ENCODE measurements at places on chromosomes 12 and 14.

GRCh38 chr12:116610971-116611541, 51.9 kb downstream of the MAP1LC3B2 start:
- DNase-seq: no peak

GRCh38 chr12:46372544-46373300, at the start of gene SLC38A2:
Gene SLC38A2 (minus strand): TSS chr12:46372773. CDS start chr12:46371293, 1,480 bp downstream.
- DNase-seq: peak; percentile 91

DNA sequence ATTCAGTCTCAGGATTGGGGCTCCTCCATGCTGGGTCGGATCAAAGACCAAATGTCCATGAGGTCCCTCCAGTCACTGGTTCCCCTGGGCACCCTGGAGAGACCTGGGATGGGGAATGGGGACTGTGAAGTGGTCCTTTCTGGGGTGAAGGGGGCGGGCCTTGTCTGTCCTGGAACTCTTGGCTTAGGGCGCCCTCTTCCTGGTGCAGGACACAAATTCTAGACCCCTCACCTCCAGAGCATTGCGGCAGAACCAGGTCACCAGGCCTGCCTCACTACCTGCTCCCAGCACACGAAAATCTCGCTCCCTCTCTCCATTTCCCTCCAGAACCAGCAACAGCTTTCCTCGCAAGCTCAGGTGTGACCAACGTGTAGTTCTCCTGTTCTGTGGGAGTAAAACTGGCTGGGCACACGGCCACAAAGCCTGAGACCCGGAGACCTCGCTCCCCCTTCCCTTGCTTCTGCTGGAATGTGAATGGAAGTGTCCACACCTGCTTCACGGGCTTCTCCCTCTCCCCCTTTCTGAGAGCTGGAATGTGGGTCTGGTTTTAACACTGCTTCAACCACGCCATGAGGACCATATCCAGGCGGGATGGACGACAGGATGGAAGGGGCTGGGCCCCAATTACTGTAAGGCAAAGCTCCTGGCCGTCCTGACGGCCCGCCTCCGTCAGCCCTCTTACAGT, 112.7 kb downstream of the SCARB1 start:
- DNase-seq: no peak

DNA sequence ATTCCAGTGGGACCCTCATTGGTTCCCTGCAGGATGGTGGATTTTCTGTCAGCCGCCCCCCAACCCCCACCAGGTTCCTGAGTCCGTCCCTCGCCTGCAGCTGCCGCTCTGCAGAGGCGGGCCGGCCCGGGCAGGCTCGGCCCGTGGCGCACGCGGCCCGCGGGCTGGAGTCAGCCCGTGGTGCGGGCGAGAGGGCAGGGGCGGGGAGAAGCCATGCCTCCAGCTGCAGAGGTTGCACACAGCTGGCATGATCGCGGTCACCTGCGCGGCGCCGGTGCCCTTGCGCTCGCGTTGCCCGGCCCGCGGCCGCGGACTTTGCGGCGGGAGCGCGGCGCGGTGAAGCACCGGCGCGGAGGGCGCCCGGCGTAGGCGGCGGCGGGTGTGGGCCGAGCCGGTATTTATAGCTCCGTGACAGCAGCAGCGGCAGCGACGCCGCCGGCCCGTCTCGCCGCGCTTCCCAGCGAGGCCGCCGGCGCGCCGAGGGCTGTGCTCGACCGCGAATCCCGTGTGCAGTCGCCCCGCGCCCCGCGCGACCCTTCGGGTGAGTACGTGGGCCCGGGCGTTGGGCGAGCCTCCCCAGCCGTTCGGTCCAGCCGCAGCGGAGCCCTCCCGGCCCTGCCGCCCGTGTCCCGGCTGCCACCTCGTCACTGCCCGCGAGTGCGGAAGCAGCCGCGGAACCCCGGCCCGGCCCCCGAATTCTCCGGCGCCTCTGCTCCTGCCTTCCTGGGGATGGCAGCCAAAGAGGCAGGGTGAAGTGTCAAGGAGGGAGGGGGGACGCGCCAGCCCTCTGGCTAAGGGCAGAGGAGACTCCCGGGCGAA, at the start of gene TMEM117:
Gene TMEM117, plus strand, starts transcription at position 426 of the 819 bp plus-strand sequence.
- no peak for DNase-seq

DNA sequence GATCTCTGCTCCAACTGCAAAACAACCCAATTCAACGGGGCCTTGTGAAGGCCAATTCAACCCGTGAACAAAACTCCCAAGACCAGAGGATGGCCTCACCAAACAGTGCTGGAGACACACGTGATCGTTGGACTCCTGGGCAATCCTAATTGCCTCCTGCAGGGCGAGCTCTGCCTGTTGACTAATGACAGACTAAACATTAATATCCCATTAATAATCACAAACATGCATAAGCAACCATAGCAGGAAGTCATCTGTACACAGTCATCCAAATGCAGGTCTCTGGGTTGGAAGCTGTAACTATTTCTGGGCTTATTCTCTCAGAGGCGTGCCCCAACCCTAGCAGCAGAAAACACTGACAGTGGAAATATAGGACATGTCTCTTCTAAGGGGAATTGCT, 21.0 kb downstream of the ANAPC5 start:
- DNase-seq: no peak

- DNase-seq: no peak
Observed at GRCh38 chr14:73824127-73824526, 27.5 kb upstream of the PTGR2 start.

- no peak for DNase-seq
Observed at GRCh38 chr12:6830286-6830890, 2.2 kb downstream of the P3H3 start.

- no peak for DNase-seq
Observed at GRCh38 chr12:16063726-16064125, 152.6 kb downstream of the DERA start.

GRCh38 chr14:59318908-59319307, 130.4 kb downstream of the DAAM1 start:
- no peak for DNase-seq

DNA sequence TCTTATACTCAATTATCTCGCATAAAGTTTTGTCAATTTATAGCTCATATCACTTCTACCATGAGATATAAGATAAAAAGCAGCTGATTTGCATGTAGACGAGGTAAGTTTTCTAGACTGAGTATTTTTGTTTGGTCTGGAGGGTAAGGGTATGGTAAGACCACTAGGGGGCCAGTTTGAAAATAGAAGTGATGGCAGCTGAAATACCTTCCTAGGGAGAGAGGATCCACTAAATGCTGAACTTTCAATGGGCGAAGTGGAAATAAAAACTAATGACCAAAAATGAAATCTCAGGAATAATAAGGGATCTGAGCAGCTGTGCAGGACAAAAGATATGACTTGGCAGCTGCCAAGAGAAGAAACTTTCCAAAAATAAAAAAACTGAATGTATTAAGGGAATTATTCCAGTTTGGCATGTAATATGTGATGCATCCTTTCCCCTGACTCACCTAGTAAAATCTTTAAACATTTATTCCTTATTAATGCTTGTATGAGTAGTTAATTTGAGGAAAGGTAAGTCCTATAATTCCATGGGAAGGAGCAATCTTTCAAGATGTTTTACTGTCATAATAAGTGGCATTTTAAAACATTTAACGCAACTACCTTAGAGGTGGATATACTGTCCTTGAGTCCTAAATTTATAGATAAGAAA, 754.5 kb downstream of the C12orf50 start:
- no peak for DNase-seq

DNA sequence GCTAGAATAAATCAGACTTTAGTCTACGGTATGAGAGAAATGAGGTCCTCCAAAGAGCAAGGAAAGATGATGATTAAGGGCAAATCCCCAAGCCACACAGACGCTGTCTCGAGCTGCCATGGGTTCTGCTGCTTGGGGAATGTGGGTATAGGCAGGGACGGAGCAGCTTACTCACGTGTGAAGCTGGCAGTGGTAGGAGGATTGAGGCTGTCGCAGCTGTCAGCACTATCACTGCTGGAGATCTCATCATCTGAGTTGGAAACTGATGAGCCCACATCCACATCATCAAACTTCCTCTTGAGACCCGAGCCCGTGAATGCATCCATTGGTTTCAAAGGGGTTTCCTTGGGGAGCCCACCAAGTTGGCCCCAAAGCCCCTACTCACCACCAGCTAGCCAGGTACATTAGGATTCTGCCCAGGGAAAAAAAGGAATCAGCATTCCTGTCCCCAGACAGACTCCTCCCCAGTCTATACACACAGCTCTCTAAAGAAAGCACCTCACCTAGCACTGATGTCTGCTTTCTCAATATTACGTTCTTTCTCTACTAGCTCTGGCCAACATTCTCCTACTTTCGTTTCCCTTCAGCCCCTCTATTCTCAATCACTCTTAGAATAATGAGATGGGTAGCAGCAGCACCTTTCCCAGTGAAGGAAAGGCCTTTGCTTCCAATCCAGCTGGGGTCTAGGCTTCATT, 7.0 kb downstream of the CSRNP2 start:
- DNase-seq: no peak

GRCh38 chr14:56199982-56200577, 81.9 kb downstream of the PELI2 start:
- DNase-seq: no peak
